ENCODE measurements at places on chromosomes 2 and 18.

DNA sequence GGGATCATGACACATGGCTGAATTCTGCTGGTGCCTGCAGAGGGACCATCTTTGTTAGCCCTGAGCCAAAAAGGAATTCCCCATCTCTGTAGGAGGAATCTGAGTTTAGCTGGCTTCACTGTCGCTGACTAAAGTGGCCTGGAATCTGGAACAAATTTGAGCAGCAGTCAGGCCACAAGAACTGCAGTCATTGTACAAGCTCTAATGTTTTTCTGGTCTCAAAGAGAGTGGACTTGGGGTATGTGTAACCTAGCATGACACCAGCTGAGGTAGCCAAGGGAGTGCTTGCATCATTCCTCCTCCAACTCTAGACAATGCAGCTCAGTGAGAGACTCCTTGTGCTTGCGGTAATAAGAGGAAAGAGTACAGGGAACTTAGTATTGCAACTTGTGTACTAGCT is 539.1 kb upstream of the LRRTM4 start:
- no peak for DNase-seq

GRCh38 chr2:130759906-130760753 is 4.8 kb downstream of the AMER3 start:
- DNase-seq = no peak

DNA sequence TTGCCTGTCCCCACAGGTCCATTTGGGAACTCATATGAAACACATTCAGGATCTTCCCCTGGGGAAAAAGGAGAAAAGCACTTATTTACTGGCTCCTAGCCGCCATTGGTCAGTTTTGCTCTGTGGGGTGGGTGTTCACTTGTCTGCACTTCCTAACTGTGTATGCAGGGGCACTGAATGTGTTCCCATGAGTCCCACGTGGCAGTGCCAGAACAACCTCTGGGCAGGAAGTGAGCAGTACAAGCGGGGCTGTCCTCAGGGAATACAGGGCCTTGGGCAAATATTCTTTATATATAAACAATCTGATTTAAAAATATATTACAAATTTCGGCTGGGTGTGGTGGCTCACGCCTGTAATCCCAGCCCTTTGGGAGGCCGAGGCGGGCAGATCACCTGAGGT is 21.8 kb upstream of the CTIF start:
- no peak for DNase-seq

- peak; percentile 73 for DNase-seq
Measured at GRCh38 chr2:209423562-209424198, at the start of gene MAP2. MAP2 (plus strand) TSS chr2:209424047; CDS start chr2:209653171, 229,124 bp downstream.

DNA sequence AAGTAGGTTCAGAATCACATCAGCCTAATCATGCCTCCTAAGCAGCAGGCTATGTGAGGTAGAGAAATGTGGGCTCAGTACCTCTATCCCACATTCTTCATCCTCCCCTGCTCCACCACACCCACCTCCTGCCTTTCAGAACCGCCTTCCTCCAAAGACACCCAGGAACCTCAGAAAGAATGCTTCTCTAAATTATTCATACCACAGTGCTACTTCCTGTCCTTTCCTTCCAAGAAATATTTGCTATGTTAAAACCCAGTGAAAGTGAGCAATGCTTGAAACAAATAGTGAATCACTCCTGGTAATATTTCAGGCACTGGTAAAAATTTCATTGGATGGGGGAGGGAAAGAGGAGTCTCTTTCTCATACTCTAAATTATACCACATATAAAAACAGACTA is 24.0 kb upstream of the CREB1 start:
- DNase-seq = no peak

DNA sequence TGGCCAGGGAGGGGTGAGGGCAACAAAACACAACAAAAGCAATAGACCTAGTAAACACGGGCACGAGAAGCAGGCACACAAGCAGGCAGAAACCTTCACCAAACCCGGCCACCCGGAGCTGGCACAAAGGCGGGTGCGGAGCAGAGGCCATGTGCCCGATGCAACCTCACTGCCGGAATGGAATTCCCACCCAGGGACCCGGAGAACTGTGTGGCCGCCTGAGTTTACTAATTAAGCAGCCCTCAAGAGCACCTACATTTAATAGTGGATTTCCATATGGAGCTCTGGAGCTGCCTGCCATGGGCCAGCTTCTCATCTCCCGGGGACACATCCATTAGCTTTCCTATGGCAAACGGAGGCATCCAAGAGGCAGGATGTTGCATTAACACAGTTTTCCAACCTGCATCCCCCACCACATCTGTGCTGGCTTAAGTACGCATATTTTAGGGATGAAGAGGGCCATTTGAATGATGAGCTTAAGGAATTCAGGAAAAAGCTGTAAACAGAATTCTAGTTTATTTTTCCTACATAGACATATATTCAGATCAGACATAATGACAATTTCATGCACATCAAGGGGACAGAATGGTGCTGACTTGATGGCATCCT is 104.5 kb upstream of the SMIM21 start:
- DNase-seq = no peak

DNA sequence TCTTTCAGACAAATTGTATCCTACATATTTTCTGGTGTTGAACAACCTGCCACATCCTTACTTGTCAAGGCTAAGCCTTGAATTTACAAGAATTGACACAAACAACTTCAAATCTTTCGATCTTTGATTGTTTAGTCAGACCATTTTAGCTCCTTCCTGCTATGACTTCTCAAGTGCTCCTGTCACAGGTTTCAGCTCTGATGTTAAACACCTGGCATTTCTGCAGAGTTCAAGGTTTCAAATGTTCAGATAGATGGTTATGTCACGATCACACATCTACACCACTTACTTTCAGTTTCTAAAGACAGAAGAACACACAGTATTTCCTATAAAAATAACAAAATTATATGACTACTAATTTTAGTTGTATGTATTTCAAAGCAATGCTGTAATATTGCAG is 84.0 kb downstream of the RND3 start:
- DNase-seq = no peak

- DNase-seq = no peak
Measured at GRCh38 chr18:24268784-24269550, 128.7 kb downstream of the OSBPL1A start.

DNA sequence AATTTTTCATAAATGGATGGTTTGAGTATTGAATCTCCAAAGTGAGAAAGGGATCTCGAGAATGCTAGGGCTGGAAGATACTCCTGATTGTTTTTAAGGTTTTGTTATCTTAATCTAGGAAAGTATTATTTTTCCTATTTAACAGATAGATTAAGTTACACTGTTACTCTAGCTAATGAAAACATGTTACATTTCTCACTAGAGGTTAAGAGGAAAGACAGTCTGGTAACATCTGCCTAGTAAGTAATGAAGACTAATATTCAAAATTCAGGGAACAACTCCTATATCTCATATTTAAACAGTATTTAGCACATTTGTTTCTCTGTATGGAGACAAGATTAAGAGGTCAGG is 2.0 kb downstream of the GALNT3 start:
- DNase-seq = no peak

DNA sequence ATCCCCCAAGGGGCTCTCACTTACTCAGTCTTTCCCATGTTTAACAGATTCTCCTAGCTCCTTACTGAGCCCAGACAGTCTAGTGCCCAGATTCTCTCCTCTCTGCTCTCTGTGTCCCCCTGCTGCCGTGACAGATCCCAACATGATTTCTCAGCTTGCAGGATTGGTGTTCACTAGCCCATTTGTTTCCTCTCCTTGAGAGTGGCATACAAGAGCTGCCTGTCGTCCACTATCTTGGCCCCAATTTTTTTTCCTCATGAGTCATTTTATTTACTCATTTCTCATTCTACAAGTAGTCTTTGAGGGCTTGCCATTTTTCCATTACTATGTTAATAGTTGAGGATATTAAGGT is 199.9 kb upstream of the FN1 start:
- no peak for DNase-seq

DNA sequence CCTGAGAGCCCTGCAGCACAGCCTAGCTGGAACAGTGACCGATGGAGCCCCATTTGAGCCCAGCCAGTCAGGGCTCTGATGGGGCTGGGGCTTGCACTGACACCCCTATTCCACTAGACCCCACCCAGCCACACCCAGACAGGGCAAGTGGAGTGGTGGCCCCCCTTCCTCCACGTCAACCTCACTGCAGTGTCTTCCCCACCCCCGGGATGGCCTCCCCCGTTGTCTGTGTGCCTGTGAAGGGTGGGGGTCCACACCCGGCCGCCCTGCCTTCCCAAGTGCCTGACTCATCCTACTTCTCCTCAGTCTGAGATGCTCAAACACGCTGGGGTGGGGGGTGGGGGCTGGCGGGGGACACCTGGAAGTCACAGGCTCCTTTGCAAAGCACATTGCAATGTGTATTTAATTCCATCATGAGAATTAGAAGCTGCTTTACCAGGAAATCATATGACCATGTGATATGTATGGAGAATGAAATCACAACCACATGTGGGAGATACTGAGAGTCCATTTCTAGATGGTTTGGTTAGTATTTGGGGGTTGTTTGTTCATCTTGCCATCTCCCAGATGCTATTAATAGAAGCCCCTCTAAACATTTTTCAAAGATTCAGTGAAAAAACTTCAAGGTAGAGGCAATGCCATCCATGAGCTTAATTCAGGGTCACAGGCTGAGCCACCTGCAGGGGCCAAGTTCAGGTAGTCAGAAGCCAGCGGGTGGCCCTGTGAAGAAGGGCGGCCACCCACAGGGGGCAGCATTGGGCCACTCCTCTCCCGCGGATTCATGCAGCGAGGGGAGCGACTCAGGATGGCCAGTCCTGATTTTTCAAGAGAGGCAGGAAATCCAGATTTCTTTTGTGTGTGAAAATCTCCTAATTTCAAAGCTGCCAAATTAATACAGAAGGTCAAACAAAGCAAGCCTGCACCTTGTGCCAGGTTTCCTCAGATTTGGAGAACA is 22.7 kb upstream of the GMPPA start:
- no peak for DNase-seq

DNA sequence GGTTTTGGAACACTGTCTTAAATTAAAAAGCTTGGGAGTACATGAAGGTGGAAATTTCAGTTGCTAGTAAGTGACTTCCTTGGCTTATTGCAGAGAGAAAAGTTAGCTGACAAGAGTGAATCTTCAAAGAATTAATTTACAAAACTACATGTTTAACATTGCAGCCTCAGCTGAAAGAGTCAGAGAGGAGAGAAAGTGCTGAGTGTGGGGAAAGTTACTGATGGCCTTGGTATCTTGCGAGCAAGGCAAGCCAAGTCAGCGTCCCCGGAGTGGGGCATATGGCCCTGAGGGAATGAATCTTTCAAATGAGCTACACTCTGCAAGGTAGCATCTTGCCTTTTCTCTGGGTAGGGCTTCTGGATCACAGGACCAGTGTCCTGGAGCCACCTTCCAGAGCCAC is 131.3 kb downstream of the LPIN1 start:
- DNase-seq = no peak

DNA sequence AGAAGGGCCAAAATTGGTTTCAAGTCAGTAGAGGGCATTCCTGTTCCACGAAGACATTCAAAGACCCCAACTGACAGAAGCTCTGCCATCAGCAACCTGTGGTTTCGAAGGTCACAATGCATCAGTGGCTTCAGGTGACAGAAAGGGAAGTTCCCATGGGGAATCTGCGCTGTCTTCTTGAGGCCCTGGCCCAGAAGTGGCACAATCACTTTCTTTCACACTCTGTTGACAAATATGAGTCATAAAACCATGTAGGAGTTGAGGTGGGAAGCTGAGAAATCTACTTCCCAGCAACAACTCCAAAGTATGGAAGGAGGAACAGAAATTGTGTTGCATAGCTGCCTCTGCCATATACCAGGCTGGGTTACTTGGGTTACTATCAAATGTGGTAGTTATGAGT is 621.1 kb upstream of the FANCL start:
- no peak for DNase-seq

- DNase-seq = no peak
Measured at GRCh38 chr2:26679867-26680266, 12.7 kb upstream of the KCNK3 start.

- DNase-seq = no peak
Measured at GRCh38 chr2:189164746-189165145, 14.8 kb downstream of the COL5A2 start.

- no peak for DNase-seq
Measured at GRCh38 chr2:56102866-56103265, 80.9 kb upstream of the CCDC85A start.

Data from right renal pelvis (tissue), 4 donors.